ENCODE measurements at places on chromosomes 1 and 21.

GRCh38 chr1:92051948-92052347 is 22.2 kb downstream of the EPHX4 start:
- DNase-seq, result no peak

DNA sequence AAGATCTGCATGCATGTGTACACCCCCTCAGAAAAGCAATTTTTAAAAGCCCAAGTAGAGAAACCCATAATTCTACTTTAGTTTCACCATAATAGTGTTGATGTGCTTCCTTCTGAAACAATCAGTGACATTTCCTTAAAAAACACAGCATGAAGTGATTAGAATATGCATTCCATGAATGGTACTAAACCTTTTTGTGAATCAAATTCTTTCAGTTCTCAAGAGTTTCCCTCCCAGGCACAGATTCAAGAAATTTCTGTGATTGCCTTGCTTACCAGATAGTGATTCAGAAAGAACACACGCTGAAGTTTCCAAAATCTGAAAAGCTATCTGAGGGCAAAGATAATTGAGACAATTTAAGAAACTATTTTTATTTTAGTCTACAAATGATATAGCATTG is 136.4 kb upstream of the ADGRL2 start:
- no peak for DNase-seq

DNA sequence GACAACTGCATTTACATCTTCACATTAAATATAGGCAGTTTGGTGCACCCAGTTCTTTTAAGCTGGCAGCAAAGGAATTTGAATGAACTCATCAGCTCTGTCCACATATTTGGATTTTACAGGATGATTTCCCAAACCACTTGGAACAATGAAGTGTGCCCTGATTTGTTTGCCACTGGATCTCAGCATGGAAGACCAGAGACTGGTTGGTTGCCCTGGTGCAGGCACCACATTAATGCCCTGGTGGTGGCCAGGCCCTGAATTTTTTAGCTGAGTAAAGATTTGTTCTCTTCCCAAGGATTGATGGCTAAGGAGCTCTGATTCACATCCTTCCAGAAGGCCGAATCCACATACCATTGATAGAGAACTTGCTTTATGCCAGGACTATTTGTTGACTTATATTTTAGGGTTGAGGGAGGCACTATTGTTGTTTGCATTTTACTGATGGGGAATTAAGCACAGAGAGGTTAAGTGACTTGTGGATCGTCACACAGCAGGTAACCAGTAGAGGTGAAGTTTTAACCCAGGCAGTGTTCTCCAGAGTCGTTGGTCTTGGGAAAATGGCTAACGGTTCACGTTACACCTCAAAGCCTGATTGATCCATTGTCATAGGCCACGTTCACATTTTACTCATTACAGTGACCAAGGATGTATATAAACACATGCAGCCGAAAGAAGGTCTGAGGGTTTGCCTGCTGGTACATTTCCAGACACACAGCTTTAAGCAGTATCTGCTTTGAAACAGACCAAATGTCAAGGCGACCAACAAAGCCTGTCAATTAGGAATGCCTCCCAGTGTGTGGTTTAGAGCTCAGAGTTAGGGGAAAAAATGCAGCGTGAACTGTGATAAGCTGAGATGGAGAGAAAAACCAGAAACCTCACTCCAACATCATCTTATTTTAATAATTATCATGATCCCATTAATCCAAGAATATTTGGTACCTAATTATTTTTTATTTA is 50.7 kb downstream of the KAZN start:
- DNase-seq, result no peak

DNA sequence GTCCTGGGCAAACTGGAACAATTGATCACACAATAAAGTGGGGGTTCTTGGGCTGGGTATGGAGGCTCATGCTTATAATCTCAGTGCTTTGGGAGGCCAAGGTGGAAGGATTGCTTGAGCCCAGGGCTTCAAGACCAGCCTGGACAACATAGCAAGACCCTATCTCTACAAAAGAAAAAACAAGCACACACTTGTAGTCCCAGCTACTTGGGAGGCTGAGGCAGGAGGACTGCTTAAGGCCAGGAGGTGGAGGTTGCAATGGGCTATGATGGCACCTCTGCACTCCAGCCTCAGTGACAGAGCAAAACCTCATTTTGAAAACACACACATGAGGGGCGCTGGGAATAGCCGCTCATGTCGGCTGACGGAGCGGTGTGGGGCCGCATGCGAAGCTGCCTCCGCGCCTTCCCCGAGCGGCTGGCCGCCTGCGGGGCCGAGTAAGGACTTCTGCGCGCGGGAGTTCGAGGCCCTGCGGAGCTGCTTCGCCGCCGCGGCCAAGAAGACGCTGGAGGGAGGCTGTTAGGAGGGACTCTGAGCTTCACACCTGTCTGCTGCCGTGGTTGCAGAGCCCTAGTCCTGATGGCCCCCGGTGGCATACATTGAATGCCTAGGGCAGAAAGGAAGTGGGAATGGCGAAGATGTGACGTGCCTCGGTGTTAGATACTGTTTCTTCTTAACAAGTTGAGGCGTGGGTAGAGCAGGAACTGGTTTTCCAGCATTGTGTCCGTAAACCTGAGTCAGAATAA is 59.5 kb downstream of the ACBD3 start:
- DNase-seq, result no peak

GRCh38 chr1:236800623-236801022 is 5.5 kb downstream of the MTR start:
- no peak for DNase-seq

DNA sequence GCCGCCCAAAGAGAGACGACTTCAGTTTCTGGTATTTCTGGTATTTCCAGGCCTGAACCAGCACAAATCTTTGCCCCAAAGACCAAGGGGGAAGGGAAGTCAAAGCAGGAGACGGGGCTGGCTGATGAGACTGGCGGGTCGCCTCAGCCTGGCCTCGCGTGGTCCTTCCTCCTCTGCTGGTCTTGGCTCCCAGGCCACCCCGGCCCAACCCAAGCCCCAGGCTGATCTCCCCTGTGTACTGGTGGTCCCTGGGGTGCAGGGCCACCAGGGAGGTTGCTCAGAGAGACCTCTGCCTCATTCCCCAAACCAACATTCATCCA is 19.9 kb downstream of the WNT4 start:
- no peak for DNase-seq

- DNase-seq, result no peak
These were observed 101.8 kb downstream of the CD247 start for GRCh38 chr1:167416506-167416905.

GRCh38 chr1:180863158-180863775 is 49.4 kb upstream of the KIAA1614 start:
- DNase-seq, result peak; percentile 36

- DNase-seq, result no peak
These were observed 487.6 kb upstream of the CAMK1G start for GRCh38 chr1:209095627-209096595.

- DNase-seq, result no peak
These were observed 23.1 kb downstream of the CFH start for GRCh38 chr1:196674908-196675307.

- no peak for DNase-seq
These were observed 239.8 kb downstream of the SDCCAG8 start for GRCh38 chr1:243495442-243496186.

DNA sequence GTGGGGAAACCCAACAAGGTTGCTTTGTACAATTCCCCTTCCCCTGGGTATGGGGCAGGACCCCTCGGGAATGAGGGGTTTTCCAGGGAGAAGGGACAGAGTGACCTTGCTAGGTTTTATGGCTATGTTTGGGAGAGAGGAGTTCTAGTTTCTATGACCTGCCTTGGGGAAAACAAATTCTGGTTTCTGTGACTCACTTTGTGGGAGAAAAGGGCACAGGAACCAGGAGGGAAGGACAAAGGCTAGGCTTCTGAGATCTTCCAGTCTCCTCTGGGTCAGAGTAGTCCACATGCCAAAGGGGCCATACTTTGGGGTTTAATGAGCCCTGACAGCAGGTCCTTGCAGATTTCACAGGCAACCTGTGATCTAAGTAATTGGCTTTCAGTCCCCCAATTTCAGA is 5.5 kb upstream of the PTGER3 start:
- DNase-seq, result no peak

- DNase-seq, result no peak
These were observed 35.8 kb upstream of the VCAM1 start for GRCh38 chr1:100683448-100684349.

GRCh38 chr1:76266762-76267161 is 192.2 kb downstream of the ST6GALNAC3 start:
- no peak for DNase-seq

Data from DND-41 (cell line).